ENCODE measurements at places on chromosomes 12 and 14. TPM values are rescaled to one million over a fixed set of nuclear protein-coding genes. Genes with fewer than 3 reads are reported as not detected.

DNA sequence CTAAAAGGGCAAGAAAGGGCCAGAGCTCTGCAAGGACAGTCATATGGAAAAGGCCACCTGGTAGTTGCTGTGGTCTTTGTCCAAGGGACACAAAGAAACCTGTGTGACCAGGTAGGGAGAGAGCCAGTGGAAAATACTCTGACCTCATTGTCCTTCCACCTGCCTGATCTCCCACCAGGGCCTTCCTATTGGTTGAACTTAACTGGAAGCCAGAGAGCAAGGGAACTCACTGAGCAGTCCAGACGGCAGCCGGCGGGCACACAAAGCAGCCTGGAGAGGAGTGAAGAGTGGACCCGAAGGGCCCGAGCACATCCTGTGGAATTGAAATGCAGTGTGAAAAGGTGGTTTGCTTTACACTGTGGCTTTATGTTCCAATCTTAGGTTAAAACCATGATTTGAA lies 120.7 kb downstream of the SLC25A21 start:
- no peak for DNase-seq

DNA sequence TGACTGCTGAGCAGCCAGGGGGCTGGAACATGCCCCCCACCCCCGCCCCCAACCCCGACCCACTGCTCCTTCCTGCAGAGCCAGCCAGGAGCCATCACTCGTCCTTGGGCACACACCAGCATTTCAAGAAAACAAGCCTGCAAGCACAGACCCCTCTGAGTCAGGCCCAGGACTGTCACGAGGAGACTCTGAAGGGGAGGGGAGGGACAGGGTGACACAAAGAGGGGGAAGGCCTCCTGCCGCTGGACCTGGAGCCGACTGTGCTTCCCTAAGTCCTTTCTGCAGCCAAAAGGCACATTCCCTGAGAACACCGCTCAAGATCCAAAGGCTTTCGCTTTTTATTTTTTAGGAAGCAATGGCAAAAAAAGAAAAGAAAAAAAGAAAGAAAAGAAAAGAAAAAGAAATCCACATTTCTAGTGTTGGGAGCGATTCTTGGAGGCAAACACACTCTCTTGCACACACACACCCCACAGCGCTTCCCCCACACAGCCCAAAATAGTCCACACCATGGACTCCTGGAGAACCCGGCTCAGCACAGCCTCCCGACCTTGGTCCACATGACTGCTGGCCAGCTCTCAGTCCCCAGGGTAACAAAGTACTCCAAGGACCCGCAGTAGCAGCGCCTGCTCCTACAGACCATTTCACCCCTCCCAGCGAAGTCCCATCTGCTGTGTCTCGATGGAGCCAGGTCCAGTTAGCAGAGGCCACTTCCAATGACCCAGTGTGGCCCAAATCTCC lies 101.7 kb downstream of the DPF3 start:
- no peak for DNase-seq

DNA sequence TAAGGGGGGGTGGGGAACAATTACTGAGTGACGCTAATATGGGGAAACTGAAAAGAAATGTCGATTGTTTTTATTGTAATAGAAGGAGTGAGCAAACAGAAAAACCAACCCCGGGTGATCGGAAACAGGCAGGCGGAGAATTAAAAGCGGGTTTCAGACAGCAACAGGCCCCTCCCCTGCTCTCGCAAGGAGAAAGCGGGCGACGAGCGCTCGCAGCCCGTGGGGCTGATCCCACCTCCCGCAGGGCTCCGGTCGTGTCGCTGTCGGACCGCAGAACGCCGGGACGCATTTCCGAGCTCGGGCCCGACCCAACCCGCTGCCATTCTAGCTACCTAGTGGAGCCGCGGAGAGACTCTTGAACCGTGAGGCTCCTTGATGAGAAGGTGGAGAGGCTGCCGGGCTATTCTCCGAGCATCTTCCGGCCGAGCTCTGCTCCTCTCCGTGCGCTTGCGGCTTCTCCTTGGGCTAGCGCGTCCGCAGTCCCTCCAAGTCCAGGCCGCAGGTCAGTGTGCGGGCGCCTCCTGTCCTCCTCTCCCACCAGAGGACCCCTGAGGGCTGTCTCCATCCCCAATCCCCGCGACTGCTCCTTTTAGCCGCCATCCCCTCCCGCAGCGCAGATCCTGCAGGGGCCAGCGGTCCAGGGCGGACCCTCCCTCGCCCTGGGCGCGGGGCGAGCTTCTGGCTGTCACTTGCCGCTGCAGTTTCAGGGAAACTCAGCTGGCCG lies 4.1 kb upstream of the PAX9 start:
- DNase-seq, result no peak

The HSPA2 gene
- total RNA-seq, result 3.0 TPM

The FAR2 gene
- 10.1 TPM for total RNA-seq

The RNF212B gene
- total RNA-seq, result not detected
